ENCODE measurements at places on chromosomes 13 and 19. TPM values are rescaled to one million over a fixed set of nuclear protein-coding genes. Genes with fewer than 3 reads are reported as not detected.

The RGL3 gene
- 3.7 TPM for total RNA-seq

The ZNF77 gene
- 3.2 TPM for total RNA-seq

The FPR1 gene
- not detected for total RNA-seq

The FGF22 gene
- 0.26 TPM for total RNA-seq

The OR7C1 gene
- not detected for total RNA-seq

The FXYD3 gene
- not detected for total RNA-seq

The SPACA4 gene
- not detected for total RNA-seq

The USHBP1 gene
- 0.13 TPM for total RNA-seq

The DENND1C gene
- total RNA-seq, result not detected

The TIMM29 gene
- 21.9 TPM for total RNA-seq

The TMEM86B gene
- total RNA-seq, result 1.5 TPM

The PLEKHJ1 gene
- total RNA-seq, result 44.6 TPM

The SLC15A1 gene
- total RNA-seq, result under 0.01 TPM

The FREM2 gene
- total RNA-seq, result not detected

The GIPC3 gene
- total RNA-seq, result under 0.01 TPM

The C19orf47 gene
- total RNA-seq, result 5.4 TPM

The CACTIN gene
- 18.2 TPM for total RNA-seq

The CYSLTR2 gene
- total RNA-seq, result not detected

The SUGT1 gene
- total RNA-seq, result 35.0 TPM

The LRRC4B gene
- total RNA-seq, result under 0.01 TPM

The GJB2 gene
- 0.06 TPM for total RNA-seq

The PCDH17 gene
- 0.40 TPM for total RNA-seq

The FUT3 gene
- total RNA-seq, result not detected

The DAND5 gene
- 0.13 TPM for total RNA-seq

The CRLF1 gene
- 437 TPM for total RNA-seq

The VSTM2B gene
- not detected for total RNA-seq

The RDH8 gene
- total RNA-seq, result not detected

Data from aortic smooth muscle cell (primary cell).